ENCODE measurements at places on chromosomes 13 and 19.

DNA sequence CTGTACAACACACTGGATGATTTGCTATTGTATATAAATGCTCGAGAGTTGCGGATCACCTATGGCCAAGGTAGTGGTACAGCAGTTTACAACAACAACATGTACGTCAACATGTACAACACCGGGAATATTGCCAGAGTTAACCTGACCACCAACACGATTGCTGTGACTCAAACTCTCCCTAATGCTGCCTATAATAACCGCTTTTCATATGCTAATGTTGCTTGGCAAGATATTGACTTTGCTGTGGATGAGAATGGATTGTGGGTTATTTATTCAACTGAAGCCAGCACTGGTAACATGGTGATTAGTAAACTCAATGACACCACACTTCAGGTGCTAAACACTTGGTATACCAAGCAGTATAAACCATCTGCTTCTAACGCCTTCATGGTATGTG, 21.5 kb downstream of the OLFM4 start:
- no peak for DNase-seq

- no peak for DNase-seq
Measured at GRCh38 chr19:3684817-3685410, 15.4 kb downstream of the PIP5K1C start.

GRCh38 chr13:114059946-114060860, 72.2 kb downstream of the RASA3 start:
- DNase-seq = no peak

DNA sequence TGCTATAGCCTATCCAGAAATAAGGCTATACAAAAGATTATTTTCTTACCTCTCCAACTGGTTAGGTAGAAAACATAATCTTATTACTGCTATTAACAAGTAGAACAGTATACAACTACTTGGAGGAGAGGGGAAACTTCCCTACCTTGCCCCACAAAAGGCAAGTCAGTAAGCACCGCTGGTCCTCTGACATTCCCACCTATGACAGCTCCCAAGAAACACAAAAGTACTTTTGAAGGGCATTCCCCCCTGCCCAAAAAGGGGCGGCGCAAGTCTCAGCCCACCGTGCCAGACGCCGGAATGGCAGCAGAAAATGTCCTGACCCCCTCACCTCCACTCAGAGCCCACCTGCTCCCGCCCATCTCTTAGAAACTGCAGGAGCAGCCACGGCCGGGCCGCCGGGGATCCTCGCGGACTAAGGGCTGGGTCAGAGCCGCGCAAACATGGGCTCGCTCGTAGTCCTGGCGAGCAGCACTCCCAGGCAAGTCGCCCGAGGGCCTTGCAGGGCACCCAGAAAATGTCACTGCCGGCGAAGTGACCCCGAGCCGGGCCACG, 437 bp downstream of the SUCLA2 start:
- DNase-seq = no peak

DNA sequence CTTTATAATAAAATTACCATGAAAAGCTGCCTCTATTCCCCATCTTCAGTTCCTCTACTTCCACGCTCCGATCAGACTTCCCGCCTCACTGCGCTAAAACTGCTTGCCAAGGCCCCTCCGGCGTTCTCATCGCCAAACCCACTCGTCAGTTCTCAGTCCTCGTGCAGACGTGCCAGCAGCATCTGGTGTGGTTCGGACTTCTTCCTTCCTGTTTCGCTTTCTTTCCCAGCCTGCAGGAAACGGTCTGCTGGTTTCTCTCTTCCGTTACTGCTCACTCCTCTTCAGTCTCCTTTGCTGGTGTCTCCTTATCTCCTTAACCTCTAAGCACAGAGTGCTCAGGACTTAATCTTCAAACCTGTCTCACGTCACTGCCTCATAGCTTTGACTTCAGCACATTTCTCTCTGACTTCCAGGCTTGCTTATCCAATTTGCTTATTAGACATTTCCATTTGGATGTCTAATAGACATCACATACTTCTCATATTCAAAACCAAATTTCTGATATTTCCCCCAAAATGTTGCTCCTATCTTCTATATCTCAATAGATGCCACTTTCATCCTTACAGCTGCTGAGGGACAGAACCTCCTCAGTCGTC, 40.3 kb downstream of the RCBTB2 start:
- peak; percentile 40 for DNase-seq

DNA sequence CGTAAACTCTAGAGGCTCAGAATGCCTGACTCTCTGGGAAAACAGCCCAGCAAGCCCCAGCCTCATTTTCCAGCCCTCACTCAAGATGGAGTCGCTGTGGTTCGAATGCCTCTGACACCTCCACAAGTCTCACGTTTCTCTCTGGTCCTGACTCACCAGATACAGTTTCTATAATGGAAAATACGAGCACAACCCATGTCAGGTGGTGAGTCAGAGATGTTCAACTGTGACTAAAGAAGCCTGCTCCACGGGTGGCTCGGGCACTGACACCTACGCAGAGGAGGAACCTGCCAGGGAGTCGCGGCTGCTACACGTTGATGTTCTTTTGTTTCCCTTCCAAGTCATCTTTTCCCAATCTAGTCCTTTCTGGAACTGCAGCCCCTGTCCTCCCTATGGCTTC, 87.1 kb upstream of the STK24 start:
- DNase-seq = no peak

- DNase-seq = peak; percentile 33
Measured at GRCh38 chr19:13797870-13798269, 2.6 kb downstream of the ZSWIM4 start.

- no peak for DNase-seq
Measured at GRCh38 chr13:48050550-48050949, 13.0 kb downstream of the NUDT15 start.

- DNase-seq = no peak
Measured at GRCh38 chr19:36685835-36686234, 1.6 kb upstream of the ZNF567 start.

DNA sequence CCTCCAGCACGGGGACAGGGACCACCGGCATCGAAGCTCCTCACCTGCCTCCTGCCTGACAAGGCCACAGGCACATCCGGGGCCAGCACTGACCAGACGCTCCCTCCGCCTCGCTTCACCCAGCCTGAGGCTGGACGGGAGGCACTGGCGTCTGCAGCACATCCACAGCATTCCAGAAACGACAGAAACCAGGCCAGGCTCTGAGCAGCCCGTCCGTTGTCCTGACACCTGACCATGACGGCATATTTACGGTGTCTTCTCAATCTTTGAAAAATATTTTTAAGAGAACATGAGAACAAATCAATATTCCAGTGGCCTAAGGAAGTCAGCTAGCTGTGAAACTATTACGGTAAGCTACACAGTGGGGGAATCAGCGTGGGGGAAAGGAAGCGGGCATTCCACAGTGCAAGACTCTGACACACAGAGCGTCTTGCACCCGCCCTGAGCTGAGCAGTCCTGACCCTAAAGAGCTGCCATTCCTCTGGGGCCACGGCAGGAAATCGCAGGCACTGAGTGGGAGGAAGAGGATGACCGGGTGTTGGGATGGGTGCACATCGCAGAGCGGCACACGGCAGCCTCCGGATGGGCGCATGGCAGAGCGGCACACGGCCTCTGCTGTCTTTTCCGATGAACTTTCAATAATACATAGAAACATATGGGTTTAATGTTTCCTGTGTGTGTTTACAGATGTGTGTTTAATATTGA, 26.8 kb downstream of the RASA3 start:
- no peak for DNase-seq

GRCh38 chr19:37986048-37986750, 79.2 kb downstream of the SIPA1L3 start:
- no peak for DNase-seq

GRCh38 chr13:76709851-76710250, 176.4 kb downstream of the KCTD12 start:
- no peak for DNase-seq

DNA sequence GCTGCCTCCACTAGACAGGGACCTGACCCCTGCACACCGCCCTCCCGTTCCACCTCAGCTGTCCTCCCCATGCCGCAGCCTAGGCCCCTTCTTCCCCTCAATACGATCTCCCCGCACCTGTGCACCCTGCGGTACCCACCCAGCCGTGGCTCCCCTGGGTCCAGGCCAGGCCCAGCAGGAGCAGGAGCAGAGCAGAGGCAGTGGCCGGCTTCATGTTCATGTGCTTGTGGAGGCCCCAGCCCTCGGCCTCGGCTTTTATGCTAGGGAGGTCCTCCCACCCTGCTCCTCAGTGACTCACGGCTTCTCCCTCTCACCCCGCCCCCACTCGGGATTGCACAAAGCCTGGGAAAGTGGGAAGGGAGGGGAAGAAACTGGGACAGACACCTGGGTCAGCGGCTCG, 11.4 kb upstream of the KRTDAP start:
- no peak for DNase-seq

GRCh38 chr13:103007427-103007762, 58.8 kb downstream of the SLC10A2 start:
- DNase-seq = no peak

GRCh38 chr19:5727453-5728050, 7.1 kb downstream of the CATSPERD start:
- DNase-seq = no peak

- no peak for DNase-seq
Measured at GRCh38 chr13:50474088-50474662, 369.3 kb downstream of the DLEU7 start.

DNA sequence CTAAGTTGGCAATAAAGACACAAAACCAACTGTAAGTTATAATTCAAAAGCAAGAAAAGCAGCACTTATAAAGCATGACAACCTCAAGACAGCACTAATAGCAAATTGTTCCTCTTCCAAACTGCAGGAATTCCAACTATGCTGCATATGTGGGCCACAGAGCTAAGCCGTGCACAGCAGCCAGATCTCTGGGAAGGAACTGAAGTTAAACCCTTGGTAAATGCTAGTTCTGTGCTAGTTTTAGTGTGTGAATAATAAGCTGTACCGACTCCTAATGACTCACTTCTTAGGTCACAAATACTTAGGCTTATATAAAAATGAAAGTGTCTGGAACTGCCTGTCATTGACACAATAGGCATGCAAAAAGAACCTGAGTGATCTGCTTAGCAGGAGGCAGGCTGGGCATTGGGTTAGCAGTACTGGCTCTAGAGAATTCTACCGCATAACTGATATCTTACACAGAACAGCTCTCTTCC, 21.2 kb upstream of the GTF3A start:
- DNase-seq = peak; percentile 67

DNA sequence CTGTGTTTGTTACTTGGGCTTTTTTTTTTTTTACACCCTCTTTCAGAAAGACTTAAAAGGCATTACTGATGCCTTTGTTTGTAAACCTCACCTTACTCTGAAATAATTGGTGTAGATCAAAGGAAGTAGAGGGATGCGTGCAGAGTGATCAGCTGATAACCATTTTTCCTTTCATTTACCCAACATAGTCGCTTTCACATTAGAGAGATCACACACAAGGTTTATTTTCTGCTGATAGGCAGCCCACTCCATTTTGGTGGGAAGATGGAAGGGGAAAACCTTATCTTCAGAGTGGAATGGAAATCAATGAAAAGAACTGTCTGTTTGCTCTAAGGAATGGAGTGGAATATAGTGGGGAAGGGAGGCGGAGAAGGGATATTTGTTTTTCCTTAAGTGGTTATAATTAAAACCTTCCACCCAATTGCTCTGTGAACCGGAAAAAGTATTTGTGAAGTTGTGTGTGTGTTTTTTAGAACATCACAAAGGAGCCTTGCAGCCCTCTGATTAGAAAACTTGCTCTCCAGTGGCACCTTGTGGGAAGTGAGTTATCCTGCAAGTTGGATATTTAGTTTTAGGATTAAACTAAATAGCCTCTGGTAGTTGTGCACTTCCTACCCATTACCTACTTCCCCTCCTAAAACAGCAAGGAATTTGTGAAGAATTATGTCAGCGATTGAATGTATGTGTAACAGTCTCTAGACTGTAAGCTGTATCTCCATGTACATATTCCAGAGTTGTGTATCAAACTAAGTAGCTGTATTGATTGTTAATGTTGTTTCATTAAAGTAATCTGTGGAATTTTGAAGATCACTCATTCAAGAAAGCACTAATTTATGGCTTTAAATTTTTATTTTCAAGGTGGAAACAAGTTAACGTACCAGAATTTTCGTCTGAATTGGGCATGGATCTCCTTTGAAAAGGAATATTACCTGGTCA, 76.8 kb downstream of the FREM2 start:
- peak; percentile 7 for DNase-seq

DNA sequence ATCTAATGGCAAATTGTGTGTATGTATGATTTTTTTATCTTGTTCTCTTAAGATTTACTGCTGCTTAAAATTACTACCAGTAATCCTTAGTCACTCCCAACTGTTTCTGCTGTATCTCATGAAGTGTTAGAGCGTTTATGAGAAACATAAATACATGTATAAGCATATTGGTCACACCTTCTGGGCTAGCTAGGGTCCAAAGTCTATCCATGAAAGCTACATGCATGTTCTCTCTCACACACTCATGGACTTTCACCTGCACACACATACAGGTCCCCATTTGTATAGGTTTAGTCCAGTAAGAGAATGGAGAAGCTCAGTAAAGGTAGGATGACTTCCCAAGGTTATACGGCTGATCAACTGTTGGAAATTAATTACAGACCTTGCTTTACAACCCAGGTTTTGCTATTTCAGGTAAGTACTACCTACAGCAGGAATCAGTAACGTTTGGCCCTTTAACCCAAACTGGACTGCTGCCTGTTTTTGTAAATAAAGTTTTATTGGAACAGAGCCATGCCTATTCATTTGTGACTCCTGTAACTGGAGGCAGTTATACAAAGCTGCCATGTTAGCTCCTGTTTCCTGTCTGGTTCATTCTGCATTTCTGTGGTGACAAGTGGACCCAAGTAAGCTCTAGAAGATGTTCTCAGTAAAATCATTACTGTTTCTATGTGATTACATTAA, 15.3 kb downstream of the METTL21C start:
- DNase-seq = no peak

GRCh38 chr13:39406688-39407087, 196.3 kb downstream of the LHFPL6 start:
- no peak for DNase-seq

GRCh38 chr19:39342647-39343305, 555 bp downstream of the SAMD4B start:
- no peak for DNase-seq

DNA sequence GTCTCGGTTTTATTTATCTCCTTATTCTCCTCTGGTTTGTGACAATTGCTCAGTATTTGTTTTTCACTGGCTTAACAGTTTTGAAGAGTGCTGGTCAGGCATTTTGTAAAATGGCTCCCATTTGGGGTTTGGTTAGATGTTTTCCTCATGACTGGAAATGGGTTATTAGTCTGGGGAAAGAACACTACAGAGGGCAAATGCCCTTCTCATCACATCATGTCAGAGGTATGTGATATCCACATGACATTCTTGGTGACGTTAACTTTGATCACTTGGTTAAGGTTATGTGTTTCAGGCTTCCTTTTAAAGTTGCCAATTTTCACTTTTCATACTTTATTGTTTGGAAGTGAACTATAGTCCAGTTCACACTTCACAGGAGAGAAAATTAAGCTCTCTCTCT, 74.8 kb upstream of the KLHL1 start:
- no peak for DNase-seq

DNA sequence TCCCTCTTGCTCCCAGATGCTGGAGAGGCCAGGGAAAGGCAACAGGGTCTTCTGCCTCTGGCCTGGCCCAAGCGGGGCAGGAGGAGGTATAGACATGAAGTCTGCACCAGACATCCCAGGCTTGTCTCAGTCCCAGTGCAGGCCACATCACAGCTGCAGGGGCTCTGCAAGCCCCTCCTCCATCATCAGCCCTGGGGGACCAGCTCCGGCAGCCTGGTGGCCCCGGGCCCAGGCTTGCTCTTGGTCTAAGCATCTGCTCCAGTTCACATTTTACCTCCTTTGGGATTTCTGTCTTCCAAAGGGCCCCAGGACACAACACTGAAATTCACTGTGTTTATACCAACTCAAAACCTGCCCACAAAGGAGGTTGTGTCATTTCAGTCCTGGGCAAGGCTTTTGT, 359.4 kb downstream of the ZNF536 start:
- no peak for DNase-seq

Data from fibroblast of skin of left quadriceps (primary cell).